ENCODE measurements at places on chromosomes 3 and 15. TPM values are rescaled to one million over a fixed set of nuclear protein-coding genes. Genes with fewer than 3 reads are reported as not detected.

Gene C3orf20
- polyA plus RNA-seq = 0.06 TPM

Gene ROBO2
- polyA plus RNA-seq = 66.2 TPM

Gene SLC6A1
- 7.1 TPM for polyA plus RNA-seq

Gene CLRN1
- not detected for polyA plus RNA-seq

Gene ZPLD1
- not detected for polyA plus RNA-seq

Gene GOLGA6D
- polyA plus RNA-seq = 0.47 TPM

Gene GOLGA8G
- not detected for polyA plus RNA-seq

Gene CRYBG3
- polyA plus RNA-seq = 28.5 TPM

Gene FYCO1
- polyA plus RNA-seq = 20.3 TPM

Gene ADAMTS17
- 3.8 TPM for polyA plus RNA-seq

Gene EHHADH
- 12.2 TPM for polyA plus RNA-seq

DNA sequence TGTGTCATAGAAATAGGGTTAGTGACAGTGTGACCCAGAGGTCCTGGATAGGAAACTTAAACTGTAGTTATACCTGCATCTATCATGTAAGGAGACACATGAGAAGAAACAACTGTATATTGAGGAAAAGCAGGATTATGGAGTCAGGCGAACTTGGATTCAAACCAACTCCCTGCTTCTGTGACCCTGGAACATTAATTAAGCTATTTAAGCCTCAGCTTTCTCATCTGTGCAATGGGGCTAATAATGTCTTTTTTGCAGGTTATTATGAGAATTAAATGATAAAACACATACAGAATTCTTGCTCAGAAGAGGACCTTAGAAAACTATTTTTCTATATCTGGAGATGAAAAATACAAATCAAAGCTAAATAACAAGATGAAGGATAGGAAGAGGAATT lies 481.8 kb downstream of the MECOM start:
- DNase-seq = no peak

- DNase-seq = no peak
Measured at GRCh38 chr3:45781271-45781670, 15.1 kb downstream of the SLC6A20 start.

GRCh38 chr3:155102329-155102728 lies 22.2 kb downstream of the MME start:
- no peak for DNase-seq

DNA sequence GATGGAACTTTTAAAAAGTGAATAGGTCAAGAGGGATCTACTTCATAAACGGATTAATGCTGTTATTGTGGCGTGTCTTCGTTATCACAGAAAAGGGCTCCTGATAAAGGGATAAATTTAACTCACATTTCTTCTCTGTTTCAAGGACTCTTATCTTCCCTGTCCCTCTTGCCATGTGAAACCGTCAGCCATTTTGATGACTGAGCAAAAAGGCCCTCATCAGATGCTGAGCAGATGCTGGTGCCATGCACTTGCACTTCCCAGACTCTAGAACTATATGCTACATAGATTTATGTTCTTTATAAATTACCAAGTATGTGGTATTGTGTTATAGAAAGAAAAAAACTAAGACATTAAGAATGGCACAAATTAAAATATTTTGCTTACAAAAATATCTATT lies 1011.8 kb upstream of the GBE1 start:
- no peak for DNase-seq

- no peak for DNase-seq
Measured at GRCh38 chr3:18965781-18966180, 182.5 kb upstream of the KCNH8 start.

DNA sequence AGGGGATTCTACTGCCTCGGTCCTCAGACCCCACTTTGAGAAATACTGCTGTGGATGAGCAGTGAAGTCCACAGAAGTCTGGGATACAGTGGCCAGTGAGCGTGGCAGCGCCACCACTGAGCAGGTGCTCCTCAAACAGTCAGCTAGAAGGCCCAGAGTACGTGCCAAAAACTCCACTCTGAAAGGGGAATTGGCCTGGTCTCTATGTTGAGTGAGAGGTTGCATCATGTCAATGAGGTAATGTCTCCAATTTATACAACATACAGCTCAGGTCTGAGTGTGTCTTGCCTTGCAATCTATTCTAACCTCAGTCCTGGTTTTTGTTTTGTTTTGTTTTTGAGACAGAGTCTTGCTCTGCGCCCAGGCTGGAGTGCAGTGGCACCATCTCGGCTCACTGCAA lies 53.3 kb upstream of the ETV5 start:
- peak; percentile 43 for DNase-seq

DNA sequence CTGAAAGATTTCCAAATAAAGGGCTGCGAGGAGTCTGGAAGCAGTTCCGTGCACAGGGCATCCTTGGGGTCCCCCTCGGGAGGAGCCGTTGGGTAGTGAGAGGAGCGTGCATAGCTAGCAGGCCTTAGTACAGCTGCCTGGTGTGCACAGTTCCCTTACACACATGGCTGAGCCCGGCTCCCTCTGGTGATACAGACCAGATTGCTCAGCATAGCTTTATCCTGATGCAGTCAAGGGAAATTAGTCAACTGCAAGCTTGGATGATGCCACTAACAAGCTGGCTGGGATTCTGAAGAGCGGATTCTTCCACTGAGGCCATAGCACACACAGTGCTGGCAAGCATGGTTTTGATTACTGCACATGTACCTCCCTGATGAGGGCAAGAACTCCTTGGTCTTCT lies 349.4 kb downstream of the LRTM1 start:
- DNase-seq = no peak

DNA sequence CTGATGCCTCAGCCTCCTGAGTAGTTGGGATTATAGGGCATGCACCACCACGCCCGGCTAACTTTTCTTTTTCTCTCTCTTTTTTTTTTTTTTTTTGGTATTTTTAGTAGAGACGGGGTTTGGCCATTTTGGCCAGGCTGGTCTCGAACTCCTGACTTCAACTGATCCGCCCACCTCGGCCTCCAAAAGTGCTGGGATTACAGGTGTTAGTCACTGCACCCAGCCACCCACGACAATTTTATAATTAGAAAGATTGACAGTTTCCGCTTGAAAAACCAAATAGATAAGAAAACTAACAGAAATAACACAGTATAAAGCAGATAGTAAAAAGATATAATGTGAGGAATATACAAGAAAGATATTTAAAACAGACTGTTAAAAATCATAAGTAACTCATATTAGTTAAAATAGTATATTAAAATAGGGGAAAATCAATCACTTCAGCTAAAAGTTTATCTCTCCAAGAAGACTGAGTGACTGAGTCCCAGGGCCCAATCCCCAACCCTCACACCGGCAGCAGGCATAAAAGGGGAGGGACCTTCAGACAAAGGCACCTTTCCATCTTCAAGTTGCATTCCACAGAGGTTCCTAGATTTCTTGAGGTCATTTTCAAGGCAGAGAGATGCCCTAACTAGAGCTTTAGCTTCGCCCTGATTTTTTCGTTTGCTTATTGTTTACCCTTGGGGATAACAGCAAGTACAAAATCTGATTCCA lies 1.4 kb upstream of the WHAMM start:
- no peak for DNase-seq

DNA sequence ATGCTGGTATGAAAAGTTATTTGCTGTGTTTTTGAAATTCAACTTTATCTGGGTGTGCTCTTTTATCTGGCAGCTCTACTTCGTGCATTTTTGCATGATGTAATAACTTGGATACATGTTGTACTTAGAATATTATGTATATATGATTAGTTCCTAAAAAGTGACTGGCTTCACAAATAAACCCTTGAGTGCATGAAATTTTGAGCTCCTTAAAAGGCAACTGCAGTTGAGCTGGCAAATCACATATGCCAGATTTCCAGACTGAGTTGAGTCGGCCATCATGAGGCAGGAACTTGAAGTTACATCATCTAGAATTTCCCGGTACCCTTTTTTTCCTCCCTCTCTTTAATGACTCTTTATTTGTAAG lies 162.5 kb downstream of the FNDC3B start:
- peak; percentile 58 for DNase-seq

DNA sequence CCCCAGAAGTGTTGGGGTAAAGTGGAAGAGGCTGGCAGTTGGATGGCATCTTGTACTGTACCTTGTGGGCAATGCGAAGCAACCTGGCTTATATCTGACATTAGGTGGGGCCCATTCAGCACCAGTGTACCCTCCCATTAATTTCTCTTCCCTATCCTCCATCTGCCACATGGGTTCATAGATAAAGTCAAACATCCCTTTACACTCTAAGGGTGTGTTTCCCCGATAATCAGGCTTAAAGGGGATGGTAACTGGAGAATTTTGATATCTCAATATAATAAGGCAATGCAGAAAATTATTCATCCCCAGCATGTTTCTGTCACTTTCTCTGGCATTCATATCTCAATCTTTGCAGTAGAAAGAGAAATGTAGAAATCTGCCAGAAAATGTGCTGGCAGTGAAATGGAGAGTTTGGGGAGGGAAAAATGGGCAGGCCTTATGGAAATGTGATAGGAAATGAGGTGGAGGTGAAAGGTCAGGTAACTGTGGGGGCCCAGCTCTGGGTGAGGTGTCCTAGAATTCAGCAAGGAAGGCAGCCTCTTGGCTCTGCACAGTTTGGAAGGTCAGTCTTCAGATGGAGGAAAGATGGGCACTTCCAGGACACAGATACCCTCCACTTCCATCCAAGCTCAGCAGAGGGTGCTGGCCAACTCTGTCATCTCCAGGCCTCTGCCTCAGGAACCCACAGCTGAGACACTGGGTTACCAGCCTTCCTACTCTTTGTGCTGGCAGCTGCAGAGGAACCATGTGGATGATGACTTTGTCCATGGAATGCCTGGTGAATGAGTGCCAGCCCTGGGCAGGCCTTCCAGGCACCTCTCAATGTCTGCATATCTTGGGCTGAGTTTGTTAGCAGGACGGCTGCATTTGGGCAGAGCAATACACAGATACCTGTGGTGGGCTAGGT lies 325.9 kb upstream of the CTDSPL start:
- no peak for DNase-seq

DNA sequence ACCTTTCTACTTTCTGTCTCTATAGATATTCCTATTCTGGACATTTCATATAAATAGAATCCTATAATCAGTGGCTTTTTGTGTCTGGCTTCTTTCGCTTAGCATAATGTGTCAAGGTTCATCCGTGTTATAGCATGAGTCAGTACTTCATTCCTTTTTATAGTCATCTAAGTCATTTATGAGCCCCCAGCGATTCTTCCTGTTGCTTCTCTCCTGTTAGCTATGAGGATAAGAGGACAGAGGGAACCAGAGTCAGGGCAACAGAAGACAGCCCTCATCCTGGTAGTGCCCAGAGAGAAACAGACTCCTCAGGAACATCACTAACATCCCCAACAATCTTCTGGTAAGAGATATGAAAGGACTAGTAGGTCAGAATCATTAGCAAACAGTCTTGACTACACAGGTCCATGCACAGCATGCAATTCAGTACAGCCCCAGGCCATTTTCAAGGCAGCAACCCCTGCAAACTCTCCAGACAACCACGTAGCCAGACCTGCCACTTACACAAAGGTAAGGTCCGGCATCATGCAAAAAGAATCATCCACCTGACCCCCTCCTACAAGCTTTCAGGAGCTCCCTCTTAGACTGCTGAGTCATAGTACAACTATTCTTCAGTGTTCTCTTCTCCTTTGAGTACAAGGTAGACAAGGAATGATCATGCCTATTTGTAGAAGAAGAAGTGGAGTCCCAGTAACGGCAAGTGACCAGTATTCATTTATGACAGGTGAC lies 91.5 kb downstream of the MYLK start:
- no peak for DNase-seq

DNA sequence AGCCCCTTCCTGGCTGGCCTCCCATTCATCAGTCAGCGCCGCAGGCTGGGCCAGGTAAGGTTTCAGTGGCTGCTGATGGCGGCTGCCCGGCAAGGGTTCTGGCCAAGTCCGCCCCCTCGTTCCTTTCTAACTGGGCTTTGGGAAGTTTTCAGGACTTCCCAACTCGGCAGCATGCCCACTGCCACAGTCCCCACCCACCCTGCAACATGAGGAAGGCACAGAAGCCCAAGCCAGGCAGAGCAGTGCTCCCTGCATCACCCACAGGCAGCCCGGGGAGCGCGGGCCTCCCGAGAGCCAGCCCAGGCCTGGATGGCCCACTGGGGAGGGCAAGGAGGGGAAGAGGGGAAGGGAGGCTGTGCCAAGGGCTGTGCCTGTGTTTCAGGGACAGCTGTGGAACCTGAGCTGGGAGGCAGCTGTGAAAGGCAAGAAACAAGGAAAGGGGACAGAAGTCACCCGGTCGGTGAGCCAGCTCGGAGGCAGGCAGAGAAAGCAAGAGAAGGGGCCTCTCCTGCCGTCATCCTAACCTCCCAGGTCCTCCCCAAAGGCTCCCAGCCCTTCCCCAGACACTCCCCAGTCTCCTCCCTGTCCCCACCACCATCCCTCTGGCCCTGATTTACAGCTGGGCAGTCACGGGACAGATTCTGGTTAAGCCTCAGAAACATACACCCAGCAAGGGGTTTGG lies 73.9 kb downstream of the CPN2 start:
- no peak for DNase-seq

Measured in left lung (tissue), 14 donors.